Upper lobe of left lung (tissue), 6 donors: ENCODE measurements at places on chromosomes 12 and 14.
A peak's percentile ranks its signal among the peaks of the same experiment; 100 is the strongest.

DNA sequence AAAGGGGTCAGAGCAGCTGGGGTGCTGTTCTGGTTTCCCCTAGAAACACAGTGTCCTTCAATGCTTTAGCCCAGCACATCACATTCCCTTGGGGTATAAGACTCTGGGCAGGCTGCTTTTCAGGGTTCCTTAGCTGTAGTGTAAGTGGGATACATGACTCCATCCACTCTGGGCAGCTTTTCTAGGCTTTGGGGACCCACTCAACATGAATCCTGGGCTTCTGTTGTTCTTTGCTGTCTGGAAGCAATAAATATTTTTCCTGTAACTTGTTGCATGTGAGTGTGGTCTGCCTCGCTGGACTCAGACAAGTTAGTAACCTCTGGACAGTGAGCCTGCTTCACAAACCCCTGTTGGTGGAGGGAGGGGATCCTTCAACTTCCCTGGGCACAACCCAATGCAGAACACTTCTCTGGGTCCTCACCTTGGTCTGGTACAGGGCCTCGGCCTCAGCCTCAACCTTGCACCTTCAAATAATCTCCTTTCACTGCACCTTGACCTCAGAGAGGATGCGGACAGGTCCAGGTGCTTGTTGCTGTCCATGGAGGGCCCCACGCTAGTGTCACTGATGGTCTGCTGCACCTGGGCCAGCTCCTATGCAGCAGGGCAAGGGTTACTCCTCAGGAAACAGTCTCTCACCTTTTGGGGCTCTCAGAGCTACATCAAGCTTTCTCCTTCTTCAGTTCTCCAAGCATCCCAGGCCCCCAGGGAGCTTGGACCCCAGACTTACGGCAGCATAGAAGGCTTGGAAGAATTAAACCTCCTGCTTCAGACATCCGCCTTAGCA is 13.5 kb upstream of the KRT73 start:
- DNase-seq, result no peak

DNA sequence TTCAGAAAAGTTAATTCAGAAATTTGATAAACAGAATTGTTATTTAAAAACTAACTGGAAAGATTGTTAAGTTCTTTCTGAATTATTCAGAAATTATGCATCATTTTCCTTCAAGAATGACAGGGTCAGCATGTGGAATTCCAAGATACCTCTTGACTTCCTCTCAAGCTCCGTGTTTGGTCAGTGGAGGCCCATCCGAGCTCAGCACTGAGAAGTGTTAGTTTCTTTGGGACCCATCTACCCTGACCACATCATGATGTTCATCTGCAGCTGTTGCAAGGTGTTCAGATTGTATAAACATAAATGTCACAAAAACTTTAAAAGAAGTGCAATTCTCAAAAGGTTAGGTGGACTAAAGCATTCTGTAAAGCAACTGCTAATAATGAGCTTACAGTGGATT is 33.7 kb downstream of the MDM2 start:
- no peak for DNase-seq

GRCh38 chr14:51548187-51548586 is 103.5 kb upstream of the FRMD6 start:
- no peak for DNase-seq

DNA sequence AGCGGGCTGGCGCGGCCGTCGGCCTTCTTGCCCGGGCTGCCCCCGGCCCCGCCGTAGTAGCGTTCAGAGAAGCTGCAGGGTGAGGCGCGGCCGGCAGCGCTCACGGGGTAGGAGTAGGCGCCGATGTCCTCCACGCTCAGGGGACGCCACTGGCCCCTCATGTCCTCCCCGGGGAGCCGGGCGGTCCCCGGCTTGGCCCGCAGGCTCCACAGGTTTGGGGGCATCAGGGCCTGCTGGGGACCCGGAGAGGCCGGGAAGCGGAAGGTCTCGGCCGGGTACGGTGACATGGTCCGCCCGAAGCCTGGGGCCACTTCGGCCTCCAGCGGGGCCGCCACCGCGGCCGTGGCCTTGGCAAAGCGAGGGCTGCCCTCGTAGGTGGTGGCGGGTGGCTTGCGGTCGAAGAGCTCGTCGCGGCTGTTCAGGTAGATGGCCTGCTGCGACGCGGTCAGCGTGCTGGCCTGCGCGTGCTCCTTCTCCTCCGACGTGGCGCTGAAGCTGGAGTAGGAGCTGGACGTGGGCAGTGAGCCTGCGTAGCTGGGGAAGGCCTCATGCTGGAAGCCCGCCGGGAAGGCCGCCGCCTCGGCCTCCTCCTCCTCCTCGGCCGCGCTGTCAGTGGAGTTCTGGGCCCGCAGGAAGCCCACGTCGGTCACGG is 48.7 kb downstream of the BEGAIN start:
- DNase-seq, result no peak

GRCh38 chr14:37857774-37858266 is 262.4 kb downstream of the TTC6 start:
- DNase-seq, result no peak

GRCh38 chr12:21971344-21971743 is 30.1 kb upstream of the ABCC9 start:
- no peak for DNase-seq

DNA sequence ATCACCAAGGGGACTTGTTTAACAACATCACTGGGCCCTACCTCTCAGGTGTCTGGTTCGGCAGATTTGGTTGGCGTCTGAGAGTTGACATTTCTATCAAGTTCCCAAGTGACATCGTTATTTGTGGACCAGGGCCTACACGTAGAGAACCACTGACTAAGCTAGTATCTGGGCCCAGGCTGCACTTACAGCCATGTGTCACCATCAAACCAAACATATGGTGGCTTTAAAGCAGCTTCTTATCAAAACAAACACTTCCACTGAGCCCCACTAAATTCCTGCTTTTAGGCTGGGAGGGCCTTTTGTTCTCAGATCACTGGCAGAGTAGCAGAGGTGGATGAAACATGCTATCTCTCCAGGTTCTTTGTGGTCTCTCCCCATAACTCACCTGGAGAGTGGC is 220.5 kb downstream of the PELI2 start:
- no peak for DNase-seq

GRCh38 chr12:116551952-116552772 is 7.0 kb upstream of the MAP1LC3B2 start:
- no peak for DNase-seq

DNA sequence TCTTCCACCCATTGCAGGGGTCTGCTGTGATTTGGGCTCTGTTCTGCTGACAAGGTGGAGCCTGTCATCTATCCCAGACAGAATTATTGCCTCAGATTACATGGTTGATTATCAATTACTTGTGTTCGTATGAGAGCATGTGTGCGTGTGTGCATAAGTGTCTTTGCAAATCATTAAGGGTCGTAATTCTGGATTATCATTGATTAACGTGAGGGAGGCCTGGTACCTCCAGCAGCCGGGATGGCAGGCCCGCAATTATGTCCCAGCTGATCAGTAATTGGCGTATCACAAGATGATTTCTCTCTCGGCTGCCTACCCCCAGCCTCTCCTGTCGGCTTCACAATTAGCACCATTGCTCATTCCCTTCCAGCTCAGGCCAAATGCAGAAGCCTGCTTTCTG is 29.6 kb upstream of the IRF2BPL start:
- DNase-seq, result no peak

DNA sequence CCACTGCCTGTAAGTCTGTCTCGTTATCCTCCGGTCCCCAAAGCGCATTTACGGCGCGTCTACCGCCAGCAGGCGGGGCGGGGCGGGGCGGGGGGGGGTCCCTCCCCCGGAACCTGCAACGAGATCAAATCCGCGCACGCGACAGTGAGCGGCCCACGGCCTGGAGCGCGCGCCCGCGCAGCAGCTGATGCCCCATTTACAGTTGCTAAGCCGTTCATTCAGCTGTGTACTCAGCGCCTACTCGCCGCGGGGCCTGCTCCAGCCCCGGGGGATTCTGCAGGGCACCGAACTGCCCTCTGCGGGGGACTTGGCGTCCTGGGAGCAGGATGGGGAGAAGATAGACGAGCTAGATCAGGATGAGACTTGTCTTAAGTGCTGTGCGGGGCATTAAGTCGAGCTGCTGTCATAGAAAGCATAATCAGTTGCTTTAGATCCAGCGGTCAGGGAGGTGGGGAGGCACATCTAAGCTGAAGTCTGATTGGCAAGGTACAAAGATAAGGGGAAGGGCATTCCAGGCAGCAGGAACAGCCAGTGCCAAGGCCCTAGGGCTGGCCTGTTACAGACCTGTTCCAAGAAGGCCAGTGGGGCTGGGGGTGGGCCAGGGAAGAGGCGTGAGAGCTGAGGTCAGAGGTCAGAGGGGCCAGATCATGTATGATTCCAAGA is 1.4 kb upstream of the CCDC85C start:
- DNase-seq, result peak; percentile 64

DNA sequence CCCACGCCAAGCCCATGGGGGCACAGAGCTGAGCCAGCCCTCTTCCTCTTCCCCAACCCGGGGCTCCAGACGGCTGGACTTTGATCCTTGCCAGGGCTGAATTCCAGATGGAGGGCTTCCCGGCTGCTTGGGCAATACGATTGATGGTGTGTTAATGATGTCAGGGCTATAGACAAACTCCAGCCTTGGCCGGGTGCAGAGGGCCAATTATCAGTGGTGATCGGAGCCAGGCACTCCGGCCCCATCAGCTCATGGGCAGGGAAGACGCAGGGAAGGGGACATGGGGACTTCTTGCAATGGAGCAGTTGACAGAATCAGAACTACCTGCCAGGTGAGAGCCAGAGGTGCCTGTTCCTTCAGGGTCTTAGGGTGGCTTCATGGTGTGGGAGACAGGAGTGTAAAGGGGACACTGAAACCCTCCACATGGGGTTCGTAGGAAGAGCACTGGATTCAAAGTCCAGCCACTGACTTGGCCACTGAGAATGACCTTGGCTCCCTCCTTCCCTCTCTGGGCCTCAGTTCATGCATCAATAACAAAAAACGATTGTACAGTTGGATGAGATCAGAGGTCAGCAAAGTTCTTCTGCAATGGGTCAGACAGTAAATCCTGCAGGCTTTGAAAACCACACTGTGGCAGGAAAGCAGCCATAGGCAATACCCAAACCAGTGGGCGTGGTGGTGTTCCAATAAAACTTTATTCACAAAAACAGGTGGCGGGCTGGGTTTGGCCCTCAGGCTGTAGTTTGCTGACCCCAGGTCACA is 333.7 kb downstream of the MED13L start:
- no peak for DNase-seq

DNA sequence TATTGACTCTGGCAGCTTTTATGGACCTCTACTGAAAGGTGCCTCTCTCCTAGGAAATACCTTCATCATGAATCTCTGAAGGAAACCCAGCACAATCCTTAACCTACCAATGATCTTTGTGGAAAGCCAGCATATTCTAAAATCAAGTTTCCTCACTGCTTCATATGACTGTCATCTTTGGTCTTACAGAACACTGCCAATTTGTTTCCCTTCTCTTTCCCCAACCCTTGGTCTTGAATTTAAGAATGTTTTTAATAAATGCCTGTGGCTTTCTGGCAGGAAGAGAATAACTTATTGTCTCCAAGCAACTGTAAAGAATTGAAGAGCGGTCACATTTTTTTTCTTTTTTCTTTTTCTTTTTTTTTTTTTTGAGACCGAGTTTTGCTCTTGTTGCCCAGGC is 427.6 kb downstream of the IPO8 start:
- no peak for DNase-seq

DNA sequence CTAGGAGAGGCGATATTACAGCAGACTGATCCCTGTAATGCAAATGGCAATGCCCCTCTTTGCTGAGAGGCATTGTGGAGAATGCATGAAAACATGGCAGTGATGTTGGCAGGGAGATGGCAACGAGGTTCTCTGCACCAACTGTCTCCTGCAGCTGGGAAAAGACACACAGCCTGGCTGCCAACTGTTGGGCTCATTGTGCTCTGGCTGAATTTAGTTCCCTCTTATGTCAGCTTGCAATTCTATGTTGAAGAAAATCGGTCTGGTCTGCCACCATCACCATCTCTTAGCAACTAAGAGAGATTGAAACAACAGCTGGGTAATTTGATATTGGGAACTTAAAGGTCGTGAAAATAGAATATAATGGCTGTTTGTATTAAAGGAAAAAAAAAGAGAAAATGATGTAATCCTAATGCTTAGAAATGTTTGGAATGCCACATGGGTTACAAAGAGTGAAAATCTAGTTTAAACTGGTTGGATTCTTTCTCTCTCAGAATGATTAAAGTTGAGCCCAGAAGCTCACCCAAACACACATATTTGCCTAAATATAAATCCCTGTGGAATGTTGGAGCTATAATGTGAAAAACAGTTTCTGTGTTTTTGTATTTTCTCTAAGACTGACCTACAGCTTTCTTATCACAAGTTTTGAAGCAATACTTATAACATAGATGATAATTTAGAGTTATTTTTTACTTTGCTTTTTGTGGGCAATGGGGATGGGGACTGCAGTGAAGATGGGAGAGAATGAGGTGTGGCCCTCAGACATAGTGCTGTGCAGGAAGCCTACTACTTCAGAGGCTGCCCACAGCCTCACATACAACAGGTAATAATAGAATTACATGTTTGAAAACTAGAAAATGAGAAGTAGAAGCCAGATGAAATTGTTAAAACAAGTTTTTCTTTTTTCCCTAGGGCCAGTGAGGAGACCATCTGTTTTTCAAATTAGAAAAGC is 143.7 kb downstream of the AKAP6 start:
- DNase-seq, result no peak

GRCh38 chr12:49716553-49716952 is 9.3 kb upstream of the FMNL3 start:
- DNase-seq, result no peak

GRCh38 chr12:92928421-92928961 is 604 bp downstream of the EEA1 start:
- no peak for DNase-seq

DNA sequence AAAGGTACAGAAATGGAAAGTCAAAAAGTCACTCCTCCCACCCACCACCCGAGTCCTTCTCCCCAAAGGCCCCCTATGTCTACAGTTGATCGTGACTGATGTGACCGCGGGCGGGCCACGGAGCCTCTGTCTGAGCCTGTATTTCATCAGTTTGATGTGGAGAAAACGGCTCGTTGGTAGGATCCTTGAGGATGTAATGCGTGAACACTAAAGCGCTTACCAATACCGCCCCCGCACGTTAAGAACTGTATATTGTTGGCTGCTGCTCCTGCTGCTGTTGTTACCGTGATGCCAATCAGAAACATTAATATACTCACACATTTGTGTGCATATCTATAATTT is 24.6 kb upstream of the UBC start:
- DNase-seq, result peak; percentile 77

DNA sequence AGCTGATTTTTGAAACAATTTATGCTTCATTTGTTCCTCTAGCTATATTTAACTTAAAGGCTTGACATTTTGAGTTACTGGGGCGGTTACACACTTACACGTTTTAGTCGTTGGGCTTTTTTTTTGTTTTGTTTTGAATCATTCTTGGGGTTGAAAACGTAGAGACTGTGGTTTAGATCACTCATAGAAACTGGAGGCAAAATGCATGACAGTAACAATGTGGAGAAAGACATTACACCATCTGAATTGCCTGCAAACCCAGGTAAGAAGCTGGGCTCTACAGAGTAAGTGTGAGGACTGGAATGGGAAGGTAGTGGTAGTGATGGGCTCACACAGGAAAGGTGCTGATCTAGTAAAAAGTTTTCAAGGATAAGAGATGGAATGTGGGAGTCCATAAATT is at the start of gene CLEC2D:
TSS of gene CLEC2D (plus strand) at position 180 of the 400 bp plus-strand sequence. CDS start at position 202, 22 bp downstream.
- no peak for DNase-seq

GRCh38 chr12:31482816-31483215 is 108.1 kb downstream of the DENND5B start:
- DNase-seq, result no peak
